ENCODE measurements at places on chromosomes 6 and 20.

- DNase-seq, result no peak
Observed at GRCh38 chr20:45963059-45964005, 8.7 kb downstream of the ZNF335 start.

DNA sequence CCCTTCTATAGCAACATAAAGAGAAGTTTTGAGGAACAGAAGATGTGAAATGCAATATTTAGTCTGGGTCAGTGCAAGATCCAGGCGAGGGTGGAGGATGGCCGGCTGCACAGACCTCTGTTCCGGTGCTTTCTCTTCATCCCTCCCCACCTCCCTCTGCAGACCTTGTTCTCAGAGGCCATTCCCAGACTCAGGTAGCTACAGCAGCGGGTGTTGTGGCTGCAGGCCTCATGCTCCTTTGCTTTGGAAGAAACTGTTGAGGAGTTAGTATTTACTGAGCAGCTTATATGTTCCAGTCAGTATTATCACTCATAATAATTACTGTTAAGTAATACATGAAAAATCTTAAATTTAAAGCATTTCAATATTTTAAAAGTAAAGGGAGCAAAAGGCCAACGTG, 1.7 kb downstream of the BTN3A3 start:
- DNase-seq, result no peak

- no peak for DNase-seq
Observed at GRCh38 chr20:48919336-48919881, 2.1 kb upstream of the ARFGEF2 start.

DNA sequence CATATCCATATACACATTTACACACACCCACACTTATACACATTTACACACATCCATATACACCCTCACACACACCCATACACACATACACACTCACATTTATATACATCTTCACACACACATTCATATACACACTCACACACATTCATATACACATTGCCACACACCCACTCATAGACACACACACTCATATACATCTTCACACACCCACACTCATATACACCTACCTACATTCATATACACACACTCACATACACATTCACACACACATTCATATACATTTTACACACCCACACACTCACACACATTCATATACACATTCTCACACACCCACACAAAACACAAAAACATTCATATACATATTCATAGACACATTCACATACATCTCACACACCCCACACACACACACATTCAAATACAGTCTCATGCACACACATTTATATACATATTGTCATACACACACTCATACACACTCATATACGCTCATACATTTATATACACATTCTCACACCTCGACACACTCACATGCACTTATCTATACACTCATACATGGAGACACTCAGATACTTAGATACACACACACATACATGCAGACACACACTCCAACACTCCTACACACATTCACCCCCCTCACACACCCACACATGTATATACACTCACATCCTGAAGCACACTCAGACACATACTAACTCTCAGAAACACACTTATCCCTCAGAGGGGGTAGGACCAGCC, 82.1 kb downstream of the MRPL14 start:
- DNase-seq, result no peak

- DNase-seq, result peak; percentile 86
Observed at GRCh38 chr20:20215976-20216727, 151.8 kb upstream of the INSM1 start.

- no peak for DNase-seq
Observed at GRCh38 chr20:24894967-24895366, 54.1 kb upstream of the CST7 start.

DNA sequence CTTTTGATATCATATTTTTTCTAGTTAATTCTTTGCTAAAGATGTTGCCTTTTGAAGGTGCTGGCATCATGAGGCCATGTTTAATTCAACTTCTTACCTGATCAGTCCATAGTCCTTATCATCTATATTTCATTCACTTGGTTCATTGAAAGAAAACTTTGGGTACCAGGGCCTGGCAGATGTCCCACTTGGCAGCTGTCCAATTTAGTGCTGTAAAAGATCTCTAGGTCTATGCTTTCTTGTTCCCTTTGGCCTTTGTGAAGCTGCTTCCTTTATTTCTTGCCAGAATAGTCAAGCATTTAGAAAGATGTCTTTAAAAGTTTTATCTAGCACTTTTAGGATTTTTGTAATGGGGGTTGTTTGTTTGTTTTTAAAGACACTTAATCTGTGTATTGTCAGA, 61.7 kb upstream of the EYA4 start:
- no peak for DNase-seq

DNA sequence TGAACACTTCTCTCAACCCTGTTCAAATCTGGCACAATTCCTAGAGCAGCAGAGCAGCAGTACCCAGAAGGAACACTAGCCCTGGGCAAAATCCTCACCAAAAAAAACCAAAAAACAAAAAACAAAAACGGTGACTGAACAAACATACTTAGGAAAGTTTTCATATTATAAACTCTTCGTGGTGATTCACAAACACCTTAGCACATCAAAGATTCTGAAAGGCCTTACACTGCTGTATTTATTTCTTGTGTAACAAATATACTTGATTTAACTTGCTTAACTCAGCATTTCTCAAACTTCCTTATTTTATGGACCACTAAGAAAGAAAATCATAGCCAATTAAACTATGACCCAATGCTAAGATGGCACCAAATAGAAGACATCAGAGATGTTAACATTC, 57.8 kb upstream of the RREB1 start:
- DNase-seq, result no peak

GRCh38 chr6:54238396-54238795, 69.8 kb upstream of the TINAG start:
- DNase-seq, result no peak

DNA sequence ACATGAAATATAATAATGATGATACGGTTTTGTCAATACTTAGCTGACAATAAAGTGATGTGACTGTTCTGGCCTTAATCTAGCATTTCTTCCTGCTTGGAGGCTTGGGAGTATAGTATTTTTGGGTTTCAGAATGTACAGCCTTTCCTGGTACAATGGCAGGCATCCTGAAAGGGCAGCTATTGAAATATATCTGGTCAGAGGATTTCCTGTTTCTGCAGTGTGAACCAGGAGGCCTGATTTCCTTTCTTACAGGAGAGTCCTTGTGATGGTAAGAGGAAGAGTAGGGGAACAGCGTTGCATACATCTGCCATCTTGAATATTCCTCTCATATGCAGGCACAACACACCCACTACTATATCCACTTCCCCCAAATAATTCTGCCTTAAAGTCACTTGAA, 93.7 kb downstream of the MYO6 start:
- DNase-seq, result no peak

GRCh38 chr20:23752481-23753193, 1.9 kb upstream of the CST1 start:
- DNase-seq, result no peak

- DNase-seq, result no peak
Observed at GRCh38 chr20:17227669-17228623, 1.1 kb downstream of the PCSK2 start.

- no peak for DNase-seq
Observed at GRCh38 chr6:79065232-79065631, 12.8 kb downstream of the PHIP start.

- no peak for DNase-seq
Observed at GRCh38 chr6:89281779-89282246, 33.3 kb downstream of the GABRR2 start.

- DNase-seq, result no peak
Observed at GRCh38 chr6:45293306-45293705, 34.8 kb upstream of the RUNX2 start.

DNA sequence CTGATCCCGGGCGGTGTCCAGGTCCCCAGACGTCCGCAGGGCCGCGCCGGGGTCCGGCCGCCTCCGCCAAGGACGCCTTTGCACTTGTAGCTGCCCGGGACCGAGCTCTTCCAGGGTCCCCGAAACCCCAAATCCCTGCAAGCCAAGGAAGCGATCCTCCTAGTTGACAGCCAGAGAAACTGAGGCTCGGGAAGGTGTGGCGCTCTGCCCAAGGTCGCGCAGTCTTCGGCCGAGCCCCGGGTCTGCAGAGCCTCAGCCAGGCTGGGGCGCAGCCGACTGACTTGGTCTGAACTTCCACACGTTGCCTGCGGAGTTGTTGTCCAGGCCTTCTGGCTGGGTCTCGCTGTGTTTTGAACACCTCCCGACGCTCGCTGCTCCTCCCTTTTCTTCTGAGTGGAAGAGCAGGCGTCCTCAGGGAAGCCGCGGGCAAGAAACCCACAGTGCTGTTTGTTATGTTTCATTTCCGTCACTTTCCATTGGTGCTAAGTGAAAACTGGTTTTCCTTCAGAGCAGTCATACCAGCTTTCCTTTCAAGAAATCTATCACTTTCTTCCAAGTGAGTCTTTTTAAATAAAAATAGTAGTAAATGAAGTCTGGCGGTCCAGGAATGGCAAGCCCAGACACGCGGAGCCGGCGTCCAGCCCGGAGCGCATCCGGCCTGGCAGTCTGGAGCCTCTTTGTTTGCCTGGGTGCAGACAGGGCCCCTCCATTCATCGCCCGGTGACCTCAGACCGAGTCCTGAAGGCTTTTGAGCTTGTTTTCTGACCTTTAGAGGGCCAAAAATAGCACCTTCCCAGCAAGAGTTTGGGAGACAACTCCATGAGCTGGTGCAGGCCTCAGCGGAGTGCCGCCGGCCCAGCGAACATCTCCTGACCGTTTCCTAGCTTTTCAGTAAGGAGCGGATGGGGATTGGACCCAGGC, 698 bp downstream of the FAM210B start:
- no peak for DNase-seq

GRCh38 chr20:10711903-10712451, 38.2 kb upstream of the JAG1 start:
- DNase-seq, result no peak

DNA sequence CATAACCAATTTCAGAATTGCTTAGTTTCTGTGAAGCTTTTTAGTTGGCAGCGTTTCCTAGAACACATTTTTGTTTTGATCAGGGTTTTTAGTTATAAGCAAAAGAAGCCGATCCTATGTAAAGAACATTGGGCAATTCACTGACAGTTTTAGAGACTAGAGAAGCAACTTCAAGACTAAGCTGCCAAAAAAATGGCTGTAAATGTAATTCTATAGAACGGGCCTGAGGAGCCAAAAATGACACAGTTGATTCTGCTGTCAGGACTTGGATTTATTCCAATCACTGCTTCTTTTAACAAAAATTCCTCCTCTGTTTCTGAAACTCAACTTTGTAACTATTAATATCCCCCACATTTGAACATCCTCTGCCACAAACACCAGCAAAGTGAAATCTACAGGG, 236.0 kb upstream of the EYS start:
- no peak for DNase-seq

DNA sequence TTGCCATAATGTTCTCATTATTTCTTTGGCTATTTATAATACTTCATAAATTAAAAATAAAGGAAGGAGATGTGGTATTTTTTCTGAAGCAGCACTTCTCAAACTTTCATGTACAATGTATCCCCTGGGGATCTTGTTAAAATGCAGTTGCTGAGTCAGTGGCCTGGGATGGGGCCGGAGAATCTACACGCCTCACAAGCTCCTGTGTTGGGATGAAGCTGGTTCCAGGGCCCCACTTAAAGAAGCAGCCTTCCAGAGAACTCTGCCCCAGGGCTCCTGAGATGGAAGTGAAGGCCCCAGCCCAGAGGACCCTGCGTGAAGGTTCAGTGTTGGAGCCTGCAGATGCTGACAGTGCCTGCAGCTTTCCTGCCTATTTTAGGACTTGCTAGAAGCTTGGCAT, 40.1 kb upstream of the SLC23A2 start:
- DNase-seq, result no peak

GRCh38 chr6:104705095-104705707, 154.5 kb downstream of the HACE1 start:
- DNase-seq, result no peak

DNA sequence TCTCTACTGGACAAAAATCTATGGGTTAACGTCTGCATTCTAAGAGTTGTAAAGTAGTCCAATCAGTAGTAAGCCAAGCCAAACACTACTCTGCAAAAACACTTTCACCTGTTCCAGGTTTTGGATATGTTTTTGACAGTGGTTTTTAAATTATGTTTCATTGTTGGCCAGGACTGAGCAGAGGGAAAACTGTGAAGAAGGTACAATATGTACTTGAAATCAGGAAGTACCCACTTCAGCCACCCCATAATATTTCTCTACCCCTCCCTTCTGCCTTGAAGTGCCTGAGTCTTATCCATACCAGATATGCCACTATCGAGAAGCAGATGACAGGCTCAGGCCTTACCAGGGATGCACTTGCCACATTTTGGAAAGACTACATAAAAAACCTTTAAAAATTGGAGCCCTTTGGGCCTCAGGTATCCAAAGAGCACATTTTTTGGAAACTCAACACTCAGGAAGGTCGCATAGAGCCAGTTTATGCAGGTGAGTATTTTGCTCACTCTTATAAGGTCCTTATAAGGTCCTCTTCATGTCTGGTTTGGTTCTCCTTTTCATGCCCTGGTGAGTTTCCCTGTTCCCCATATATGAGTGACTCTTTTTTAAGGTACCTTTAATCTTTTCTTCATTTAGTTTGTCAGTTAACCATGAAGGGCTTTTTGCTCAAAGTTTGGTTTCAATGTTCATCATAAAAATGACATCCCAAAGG, 859.3 kb upstream of the FLRT3 start:
- no peak for DNase-seq

- DNase-seq, result no peak
Observed at GRCh38 chr6:47571488-47571887, 93.9 kb downstream of the CD2AP start.

DNA sequence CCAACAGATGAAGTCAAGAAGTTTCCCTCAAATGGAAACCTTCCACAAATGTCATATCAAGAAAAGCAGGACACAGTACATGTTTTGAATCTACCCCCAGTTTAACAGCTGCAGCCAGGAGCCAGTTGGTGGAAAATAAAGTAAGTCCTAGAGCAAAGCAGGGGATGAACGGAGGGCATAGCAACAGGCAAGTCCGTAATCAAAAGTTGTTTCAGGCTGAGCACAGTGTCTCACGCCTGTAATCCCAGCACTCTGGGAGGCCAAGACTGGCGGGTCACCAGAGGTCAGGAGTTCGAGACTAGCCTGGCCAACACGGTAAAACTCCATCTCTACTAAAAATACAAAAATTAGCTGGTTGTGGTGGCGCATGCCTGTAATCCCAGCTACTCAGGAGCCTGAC, 2.4 kb upstream of the SALL4 start:
- no peak for DNase-seq

GRCh38 chr6:162965366-162965765, 237.6 kb downstream of the PACRG start:
- no peak for DNase-seq

DNA sequence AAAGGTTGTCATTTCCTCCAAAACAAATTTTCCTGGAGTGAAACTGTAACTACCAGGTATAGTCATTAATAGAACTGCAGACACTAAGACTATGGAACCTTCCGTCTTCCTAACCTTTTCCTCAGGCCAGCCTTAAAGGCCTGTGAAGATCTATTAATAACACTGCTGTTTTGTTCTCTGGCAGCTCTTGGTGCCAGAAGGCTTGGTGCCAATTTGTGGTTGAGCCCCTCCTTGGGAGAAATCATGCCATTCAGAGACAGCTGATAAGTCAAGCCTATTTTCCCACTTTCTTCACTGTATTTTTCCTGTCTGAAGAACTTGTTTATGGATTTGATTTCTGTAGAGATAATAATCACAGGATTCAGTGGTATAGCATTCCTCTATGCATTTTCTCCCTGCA, 64.8 kb downstream of the HCRTR2 start:
- DNase-seq, result no peak

- DNase-seq, result no peak
Observed at GRCh38 chr6:12533586-12533985, 183.0 kb upstream of the PHACTR1 start.

- DNase-seq, result no peak
Observed at GRCh38 chr20:58177799-58178198, 50.7 kb downstream of the ANKRD60 start.

GRCh38 chr20:42051921-42052320, 433.7 kb upstream of the CHD6 start:
- no peak for DNase-seq
